NCI-H524 (cell line): ENCODE measurements at places on chromosomes 1 and 21.

DNA sequence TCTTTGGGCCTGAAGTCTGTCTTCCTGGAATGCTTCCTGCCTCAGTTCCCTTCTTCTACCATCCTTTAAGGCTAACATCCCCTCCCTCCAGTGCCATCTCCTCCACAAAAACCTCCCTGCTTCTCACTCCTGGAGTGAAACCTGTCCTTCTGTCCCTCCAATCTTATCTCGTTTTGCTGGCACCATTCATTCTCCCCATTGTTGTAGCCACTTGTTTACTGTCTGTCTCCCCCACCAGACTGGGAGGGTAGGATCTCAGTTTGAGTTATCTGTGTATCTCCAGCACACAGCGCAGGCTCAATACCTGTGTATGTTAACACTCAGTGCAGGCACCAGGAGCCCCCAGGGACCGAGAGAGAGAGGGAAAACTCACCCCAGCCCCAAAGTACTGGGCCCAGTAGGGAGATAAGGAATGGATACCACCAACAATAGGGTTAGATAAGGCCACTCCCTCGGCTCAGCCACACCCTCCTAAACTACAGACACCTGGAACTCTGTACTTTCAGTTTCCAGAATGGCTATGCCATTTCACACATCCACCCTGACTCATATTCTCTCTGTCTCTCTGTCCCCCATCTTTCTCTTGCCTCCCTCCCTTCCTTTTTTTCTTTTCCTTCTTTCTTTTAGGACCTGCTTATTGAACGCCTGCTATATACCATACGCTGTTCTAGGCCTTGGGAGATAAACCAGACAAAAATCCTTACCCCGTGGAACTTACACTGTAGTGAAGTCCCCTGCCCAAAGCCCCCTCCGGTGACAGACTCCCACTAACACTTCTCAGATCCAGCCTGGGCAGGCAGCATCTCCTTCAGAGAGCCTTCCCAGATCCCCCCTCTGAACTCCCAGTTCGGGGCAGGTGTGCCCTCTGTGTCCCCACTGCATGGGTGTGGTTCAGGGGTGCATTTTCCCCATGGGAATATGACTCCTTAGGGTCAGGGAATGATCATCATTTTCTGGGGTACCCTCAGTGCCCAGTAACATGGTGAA lies 3.3 kb upstream of the SSBP3 start:
- no peak for DNase-seq

DNA sequence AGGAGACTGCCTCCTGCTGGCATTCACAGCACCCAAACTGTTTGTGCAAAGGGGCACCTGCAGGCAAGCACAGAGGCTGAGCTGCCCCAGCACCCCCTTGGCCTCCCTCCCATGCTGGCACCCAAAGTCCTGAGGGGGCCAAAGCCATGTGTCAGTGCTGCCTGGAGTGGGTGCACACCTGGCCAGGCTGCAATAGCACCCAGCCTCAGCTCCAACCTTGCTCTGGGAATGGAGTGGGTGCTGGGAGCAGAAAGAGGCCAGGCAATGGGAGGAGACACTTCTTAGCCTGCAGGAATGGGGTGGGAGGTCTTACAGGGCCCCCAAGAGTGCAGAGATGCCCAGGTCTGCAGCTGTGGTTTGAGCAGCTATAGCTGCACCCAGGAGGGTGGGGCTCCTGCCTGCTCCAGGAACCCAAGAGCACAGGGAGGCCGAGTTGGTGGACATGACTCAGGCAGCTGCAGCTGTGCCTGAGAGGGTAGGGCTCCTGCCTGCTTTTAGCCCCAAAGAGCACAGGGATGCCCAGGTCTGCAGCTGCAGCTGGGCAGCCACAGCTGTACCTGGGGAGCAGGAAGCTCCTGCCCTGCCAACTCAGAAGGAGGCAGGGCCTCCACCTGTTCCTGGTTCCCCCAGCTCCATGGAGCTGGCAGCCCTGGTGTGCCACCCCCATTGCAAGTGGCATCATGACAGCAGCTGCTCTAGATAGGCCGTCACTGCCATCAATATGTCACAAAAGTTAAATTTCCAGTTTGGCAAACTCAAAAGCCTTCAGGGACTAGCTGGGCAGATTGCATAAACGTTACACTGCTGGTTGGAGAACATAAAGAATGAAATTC lies 5.3 kb upstream of the CHD1L start:
- DNase-seq = no peak

- no peak for DNase-seq
Observed at GRCh38 chr1:153360592-153361479, 3.2 kb downstream of the S100A9 start.

GRCh38 chr1:41313661-41314131 lies 47.5 kb upstream of the FOXO6 start:
- no peak for DNase-seq

DNA sequence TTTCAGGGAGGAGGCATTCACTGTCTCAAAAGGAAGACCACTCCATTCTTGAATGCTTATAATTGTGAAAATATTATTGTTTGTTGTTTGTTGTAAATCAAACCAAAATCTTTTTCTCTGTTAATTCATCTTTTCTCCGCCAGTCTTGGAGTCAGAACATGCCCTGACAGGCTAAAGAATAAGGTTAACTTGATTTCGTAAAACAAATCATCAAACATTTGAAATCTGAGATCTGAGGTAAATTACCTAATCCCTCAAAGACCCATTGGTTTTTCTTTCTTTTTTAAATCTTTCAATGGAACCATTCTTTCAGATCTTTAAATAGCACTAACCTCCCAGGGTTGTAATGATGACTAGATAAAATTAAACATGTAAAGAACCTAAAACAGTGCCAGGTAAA lies 430.1 kb upstream of the PTBP2 start:
- DNase-seq = no peak

DNA sequence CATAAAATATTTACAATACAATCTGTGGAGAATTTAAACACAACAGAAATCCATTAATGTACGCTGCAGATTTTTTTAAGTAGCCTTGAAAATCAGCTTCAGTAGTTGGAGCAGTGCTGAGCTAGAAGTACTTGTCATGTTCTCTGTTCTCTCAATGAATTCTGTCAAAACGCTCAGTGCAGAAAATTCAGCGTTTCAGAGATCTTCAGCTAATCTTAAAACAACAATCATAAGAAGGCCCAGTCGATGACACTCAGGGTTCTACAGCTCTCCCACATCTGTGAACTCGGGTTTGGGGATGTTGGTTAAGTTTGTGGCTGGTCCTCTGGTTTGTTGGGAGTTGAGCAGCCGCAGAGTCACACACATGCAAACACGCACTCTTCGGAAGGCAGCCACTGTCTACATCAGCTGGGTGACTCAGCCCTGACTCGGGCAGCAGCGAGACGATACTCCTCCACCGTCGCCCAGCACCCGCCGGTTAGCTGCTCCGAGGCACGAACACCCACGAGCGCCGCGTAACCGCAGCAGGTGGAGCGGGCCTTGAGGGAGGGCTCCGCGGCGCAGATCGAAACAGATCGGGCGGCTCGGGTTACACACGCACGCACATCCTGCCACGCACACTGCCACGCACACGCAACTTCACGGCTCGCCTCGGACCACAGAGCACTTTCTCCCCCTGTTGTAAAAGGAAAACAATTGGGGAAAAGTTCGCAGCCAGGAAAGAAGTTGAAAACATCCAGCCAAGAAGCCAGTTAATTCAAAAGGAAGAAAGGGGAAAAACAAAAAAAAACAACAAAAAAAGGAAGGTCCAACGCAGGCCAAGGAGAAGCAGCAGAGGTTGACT lies 161.2 kb downstream of the RUNX1 start:
- DNase-seq = peak; percentile 17

GRCh38 chr1:83546874-83547273 lies 452.1 kb downstream of the TTLL7 start:
- peak; percentile 52 for DNase-seq

DNA sequence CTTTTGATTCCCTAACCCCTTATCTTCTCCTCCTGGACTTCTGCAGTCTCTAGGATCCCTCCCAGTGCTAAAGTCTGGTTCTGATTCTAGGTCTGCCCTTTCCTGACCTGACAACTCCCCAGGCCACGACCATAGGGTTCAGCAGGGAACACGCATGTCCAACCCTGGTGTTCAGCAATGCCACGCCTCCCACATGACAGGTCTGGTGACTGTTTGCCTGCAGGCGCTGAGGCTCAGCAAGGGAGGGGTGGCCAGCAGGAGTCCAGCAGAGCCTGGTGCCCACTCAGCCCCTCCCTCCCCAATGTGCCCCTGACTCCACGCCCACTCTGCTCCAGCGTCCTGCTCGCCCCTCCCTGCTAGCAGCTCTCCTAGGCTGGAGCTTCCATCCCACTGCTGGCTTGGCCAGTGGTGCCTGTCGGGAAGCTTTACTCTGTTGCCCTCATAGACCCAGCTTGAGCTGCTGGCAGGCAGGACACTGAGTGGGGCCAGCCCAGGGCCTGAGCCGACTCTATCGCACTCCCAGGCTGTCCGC lies 17.3 kb downstream of the SLC9A1 start:
- DNase-seq = peak; percentile 52

GRCh38 chr21:40166291-40166843 lies 299.1 kb downstream of the PCP4 start:
- DNase-seq = no peak

DNA sequence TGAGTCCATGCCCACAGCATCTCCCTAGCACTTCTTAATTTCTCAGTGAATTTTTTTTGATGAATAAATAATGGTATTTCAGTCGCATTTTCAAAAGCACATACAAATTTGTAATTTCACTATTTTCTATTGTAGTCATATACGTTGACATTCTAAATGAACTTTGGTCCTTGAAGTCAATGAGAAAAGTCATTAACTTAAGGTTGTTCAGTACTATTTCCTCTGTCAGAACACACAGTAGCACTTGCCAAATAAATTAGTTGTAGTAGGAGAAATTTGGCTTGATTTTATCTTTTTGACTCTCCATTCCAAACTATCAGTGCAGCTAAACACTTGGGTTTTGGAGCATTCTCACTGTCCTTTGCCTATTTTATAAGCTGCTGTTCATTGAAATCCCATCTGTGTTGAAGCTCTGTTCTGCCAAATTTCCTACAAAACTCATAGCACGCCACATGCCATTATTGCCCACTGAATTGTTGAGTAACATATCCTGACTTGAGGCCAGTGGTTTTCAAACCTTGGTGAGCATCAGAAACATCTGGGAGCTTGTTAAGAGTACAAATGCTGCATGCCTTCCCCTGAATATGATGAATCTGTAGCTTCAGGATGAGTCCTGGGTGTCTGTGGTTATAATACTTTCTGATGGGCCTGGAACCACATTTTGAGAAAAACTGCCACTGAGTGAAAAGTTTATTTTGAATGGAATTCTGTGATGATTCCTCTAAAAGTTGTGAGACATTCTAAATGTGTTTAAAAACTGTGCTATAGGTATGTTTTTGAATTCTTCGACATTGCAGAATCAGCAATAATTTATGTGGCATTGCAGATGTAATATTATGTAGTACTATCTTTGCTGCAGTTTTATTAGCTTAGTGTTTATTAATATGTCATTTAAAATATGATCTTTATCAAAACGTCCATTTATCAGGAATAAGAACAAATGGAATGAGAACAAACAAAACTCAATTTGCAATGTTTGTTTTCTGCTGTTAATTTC lies 78.9 kb downstream of the DNM3 start:
- DNase-seq = no peak

- no peak for DNase-seq
Observed at GRCh38 chr1:172117800-172118199, 276.5 kb downstream of the DNM3 start.

DNA sequence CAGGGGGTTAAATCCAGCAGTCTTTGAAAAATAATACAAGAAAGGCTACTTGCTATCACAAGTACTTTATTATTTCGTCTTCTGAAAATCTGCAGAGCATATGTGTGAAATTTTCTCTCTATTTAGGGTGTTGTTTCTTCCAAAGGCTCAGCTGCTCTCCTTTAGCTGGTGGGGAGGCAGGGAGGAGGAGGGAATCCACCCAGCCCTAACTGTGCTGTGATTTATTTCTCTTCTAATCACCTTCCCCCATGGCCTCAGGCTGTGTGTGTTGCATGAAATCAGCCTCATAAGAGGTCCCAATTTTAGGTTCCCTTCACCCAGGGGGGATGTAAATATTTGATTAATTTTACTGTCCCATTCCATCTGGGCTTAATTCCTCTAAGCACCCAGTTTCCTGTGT lies 77.6 kb upstream of the PGBD5 start:
- no peak for DNase-seq

DNA sequence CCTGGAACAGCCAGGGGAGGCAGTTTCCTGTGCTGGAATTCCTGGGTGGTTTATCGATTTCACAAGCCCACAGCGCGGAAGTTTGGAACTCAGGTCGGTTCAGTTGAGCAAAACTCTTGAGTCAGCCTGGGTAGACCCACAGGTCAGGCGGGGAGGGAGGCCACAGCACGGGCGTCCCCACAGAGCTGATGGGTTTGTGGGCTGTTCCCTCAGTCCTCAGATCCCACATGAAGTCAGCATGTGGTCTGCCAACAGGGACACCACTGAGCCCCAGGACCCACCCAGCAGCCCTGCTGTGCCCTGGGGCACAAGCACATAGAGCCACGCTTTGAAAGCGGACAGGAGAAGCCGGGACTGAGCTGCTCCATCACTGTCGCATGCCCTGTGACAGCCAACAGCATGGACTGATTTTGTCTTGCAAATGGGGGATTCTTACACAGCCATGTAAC lies 17.4 kb downstream of the BMP8A start:
- DNase-seq = no peak

DNA sequence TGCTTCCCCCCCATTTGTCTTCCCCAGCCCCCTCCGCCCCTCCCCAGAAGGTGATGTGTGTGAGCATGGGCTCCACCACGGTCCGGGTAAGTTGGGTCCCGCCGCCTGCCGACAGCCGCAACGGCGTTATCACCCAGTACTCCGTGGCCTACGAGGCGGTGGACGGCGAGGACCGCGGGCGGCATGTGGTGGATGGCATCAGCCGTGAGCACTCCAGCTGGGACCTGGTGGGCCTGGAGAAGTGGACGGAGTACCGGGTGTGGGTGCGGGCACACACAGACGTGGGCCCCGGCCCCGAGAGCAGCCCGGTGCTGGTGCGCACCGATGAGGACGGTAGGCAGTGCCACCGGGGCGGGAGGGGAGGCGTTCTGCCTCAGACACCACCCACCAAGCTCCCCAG lies 52.2 kb upstream of the KDM4A start:
- no peak for DNase-seq

DNA sequence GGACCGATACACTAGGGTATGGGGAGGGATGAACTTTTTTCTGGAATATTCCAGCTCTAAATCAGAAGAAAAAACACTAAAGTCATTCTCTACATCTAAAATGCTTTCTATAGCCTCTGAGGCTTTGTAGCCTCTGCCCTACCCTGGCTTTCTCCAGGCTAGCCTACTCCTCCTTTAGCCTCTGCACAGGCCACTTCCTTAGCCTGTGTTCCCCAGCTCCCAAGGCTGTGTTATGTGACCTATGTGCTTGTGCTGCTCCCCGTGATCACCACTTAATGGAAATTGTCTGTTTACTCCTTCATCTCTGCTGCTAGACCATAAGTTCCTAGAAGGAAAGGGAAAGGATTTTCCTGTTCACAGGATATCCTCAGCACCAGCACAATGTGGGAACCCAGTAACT lies 92.8 kb downstream of the SEC16B start:
- no peak for DNase-seq

DNA sequence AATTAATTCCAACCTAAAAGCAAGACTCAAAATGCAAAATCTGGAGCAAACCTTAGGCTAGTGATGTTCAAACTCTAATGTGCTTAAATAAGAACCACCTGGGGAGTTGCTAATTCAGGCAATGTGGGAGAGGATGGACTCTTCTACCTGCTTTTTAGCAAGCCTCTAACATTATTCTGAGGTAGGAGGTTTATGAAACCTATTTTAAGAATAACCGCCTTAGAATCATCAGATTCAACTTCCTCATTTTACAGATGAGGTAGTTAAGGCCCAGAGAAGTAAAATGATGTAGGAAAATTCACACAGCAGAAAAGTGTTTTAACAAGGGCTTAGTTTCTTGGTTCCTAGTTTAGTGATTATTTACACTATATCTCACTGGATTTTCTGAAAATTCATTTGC lies 8.6 kb upstream of the NTNG1 start:
- no peak for DNase-seq

GRCh38 chr1:235766794-235767285 lies 99.9 kb downstream of the LYST start:
- peak; percentile 31 for DNase-seq
